ENCODE measurements at places on chromosomes 4 and X. TPM values are rescaled to one million over a fixed set of nuclear protein-coding genes. Genes with fewer than 3 reads are reported as not detected.

Gene PDZD4
- 8.6 TPM for total RNA-seq

GRCh38 chrX:40010550-40011321 lies 87.0 kb downstream of the BCOR start:
- H3K27me3 ChIP-seq, result no peaks in the 10 kb centered on the region
- H3K4me1 ChIP-seq, result peaks cover 50% of the 10 kb centered on the region
- no peaks in the 10 kb centered on the region for H3K36me3 ChIP-seq
- no peak overlapping the region for H3K27ac ChIP-seq

Gene SPANXN4
- not detected for total RNA-seq

DNA sequence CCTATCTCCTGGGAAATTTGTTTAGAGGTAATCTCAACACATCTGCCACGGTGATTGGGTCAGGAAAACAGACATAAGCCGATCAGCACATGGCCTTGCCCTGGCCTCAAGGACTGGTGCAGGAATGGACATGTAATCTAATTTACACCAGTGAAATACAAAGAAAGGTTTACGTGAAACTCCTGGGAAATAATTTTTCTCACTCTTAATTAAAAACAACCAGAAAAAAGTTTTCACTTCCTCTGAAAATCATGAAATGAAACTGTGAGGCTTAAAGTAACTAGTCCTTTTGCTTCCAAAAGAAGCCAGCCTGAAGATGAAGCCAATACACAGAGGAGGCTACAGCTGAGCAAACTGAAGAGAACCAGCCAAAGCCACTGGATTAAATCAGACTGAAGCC lies 154.1 kb upstream of the FAM241A start:
- DNase-seq, result no peak
- H3K27ac ChIP-seq, result no peak overlapping the region
- no peaks in the 10 kb centered on the region for H3K27me3 ChIP-seq
- H3K4me1 ChIP-seq, result peaks cover 5% of the 10 kb centered on the region

Gene ACE2
- not detected for total RNA-seq

Gene MBTPS2
- total RNA-seq, result 13.2 TPM

DNA sequence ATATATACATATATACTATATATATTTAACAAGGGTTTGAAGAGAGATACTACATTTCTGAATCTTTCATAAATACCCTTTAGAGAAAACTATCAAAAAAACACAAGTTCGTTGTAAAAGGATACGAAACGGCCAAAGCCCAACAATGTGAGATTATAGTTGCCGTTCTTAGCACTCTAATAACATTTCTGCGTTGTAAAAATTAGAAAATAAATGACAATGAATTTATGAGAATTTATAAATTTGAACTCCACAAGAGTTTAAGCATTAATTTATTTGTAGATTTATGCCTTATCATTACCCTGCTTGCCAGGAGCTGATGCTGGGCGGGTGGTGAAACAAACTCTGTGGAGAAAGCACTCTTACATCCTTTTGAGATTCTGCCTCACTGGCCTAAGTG lies 1.1 kb downstream of the WDR17 start:
- H3K27ac ChIP-seq, result no peak overlapping the region
- no peaks in the 10 kb centered on the region for H3K4me1 ChIP-seq

GRCh38 chrX:41276661-41277506 lies 57.1 kb upstream of the DDX3X start:
- peaks cover 8% of the 10 kb centered on the region for H3K4me1 ChIP-seq
- peak overlapping the region; percentile 74 for H3K27ac ChIP-seq
- no peaks in the 10 kb centered on the region for H3K36me3 ChIP-seq
- no peaks in the 10 kb centered on the region for H3K27me3 ChIP-seq

DNA sequence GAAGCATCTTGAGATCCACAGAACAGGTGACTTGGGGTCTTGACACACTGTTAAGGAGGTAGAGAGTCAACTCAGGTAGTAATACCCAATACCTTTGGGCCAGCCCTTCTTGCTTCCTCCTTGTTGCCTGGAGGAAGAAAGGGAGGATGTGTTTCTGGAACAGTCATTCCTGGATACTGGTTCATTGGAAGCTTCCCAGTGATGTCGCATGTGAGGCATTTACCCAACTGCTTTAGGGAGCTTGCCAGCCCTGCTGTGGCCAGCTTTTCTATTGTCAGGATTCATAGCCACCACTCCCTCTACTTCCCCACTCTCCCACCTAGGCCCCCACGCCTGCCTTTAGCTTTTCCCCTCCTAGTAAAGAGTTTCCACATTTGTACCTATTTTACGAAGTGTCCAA lies 310.3 kb upstream of the PRPS2 start:
- DNase-seq, result no peak
- H3K27ac ChIP-seq, result no peak overlapping the region
- no peak overlapping the region for H3K4me3 ChIP-seq
- H3K36me3 ChIP-seq, result no peaks in the 10 kb centered on the region
- no peaks in the 10 kb centered on the region for H3K27me3 ChIP-seq
- H3K4me1 ChIP-seq, result no peaks in the 10 kb centered on the region

DNA sequence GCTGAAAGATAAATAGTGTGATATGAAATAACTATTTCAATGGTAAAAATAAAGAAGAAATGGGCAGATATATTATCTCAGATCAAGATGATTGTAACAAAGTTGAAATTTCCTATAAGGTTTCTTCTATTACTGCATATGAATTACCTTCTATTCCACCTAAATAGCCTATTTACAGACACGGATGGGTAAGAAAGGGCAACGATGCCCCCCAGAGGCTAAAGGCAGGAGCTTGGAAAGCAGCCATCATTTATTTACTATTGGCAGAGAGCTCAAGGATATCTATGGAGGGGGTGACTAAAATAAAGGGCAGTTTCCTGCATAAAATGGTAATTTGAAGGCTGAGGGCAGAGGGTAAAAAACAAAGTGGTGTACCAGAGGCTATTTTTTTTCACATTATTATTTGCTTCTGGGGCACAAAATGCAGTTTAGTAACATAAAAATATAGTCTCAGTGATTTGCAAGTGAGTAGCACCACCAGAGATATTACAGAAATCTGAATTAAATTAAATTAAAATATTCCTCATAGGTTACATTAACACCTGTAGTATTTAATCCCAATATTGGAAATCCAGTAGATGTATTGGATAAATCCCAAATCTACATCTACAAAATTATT lies 123.1 kb downstream of the BTC start:
- H3K36me3 ChIP-seq, result no peaks in the 10 kb centered on the region
- H3K27ac ChIP-seq, result no peak overlapping the region
- no peak for DNase-seq
- H3K27me3 ChIP-seq, result no peaks in the 10 kb centered on the region
- no peaks in the 10 kb centered on the region for H3K4me1 ChIP-seq

DNA sequence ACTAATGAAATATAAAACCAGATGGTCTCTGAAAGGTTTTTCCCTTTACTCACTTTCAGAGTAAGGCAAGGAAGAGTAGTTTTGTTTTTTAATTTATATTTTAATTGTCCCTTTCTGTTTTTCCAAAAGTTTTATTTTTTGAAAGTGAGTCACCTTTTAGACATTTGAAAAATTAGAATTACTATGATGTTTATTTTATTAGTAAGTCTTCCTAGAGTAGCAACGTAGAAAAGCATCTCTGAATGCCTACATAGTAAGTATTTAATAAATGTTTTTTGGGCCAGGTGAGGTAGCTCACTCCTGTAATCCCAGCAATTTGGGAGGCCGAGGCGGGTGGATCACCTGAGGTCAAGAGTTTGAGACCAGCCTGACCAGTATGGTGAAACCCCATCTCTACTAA lies 51.1 kb downstream of the TET2 start:
- no peak overlapping the region for H3K4me3 ChIP-seq
- no peaks in the 10 kb centered on the region for H3K27me3 ChIP-seq
- no peak for DNase-seq
- peaks cover 37% of the 10 kb centered on the region for H3K4me1 ChIP-seq

GRCh38 chrX:13220916-13221315 lies 98.9 kb downstream of the ATXN3L start:
- no peaks in the 10 kb centered on the region for H3K27me3 ChIP-seq
- no peak overlapping the region for H3K27ac ChIP-seq
- peaks cover 4% of the 10 kb centered on the region for H3K4me1 ChIP-seq
- no peaks in the 10 kb centered on the region for H3K36me3 ChIP-seq

- H3K27me3 ChIP-seq, result no peaks in the 10 kb centered on the region
- no peaks in the 10 kb centered on the region for H3K36me3 ChIP-seq
- H3K27ac ChIP-seq, result peak overlapping the region; percentile 69
- no peak for DNase-seq
Observed at GRCh38 chrX:18886005-18886343, 97.9 kb downstream of the PHKA2 start.

Gene PCDH7
- 156 TPM for total RNA-seq

DNA sequence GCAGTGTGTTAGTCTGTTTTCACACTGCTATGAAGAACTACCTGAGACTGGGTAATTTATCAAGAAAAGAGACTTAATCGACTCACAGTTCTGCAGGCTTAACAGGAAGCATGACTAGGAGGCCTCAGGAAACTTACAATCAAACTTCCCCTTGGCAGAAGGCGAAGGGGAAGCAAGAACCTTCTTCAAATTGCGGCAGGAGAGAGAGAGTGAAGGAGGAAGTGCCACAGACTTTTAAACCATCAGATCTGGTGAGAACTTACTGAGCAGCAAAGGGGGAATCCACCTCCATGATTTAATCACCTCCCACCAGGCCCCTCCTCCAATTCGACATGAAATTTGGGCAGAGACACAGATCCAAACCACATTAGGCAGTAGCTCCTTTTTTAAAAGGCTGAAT lies 59.2 kb upstream of the LEF1 start:
- no peaks in the 10 kb centered on the region for H3K27me3 ChIP-seq
- H3K36me3 ChIP-seq, result no peaks in the 10 kb centered on the region
- no peak overlapping the region for H3K27ac ChIP-seq

DNA sequence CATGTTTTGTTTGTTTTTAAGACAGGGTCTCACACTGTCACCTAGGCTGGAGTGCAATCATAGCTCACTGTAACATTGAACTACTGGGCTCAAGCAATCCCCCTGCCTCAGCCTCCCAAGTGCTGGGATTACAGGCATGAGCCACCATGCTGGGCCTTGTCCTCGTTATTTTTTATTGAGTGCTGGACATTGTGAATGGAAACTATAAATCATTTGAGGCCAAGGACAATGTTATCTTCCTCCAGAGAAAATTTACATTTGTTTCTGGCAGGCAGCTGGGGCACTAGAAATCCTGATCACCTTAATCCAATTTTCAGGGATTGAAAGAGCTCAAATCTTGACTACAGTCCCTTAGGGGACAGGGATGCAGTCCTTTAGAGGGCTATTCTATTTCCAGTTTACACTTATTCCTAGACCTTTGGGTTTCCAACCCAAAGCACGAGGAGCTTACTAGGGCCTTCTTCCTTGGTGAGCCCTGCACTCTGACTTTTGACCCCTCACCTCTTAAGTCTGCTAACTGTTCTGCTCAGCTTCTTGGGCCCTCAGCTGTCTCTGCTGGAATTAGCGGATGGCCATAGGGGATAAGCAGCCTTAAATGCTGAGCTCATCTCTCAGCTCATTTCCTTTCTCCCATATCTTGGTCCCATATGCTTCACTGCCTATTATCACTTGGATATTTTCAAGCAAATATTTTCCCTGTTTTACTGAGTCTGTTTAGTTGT lies 23.0 kb upstream of the PDZD4 start:
- no peaks in the 10 kb centered on the region for H3K27me3 ChIP-seq
- H3K4me3 ChIP-seq, result no peak overlapping the region
- DNase-seq, result no peak

Data from sigmoid colon (tissue), 7 donors.